SIG-M5 (cell line): ENCODE measurements at places on chromosomes 5 and 9.

GRCh38 chr5:151497391-151498002 is 50.1 kb downstream of the SLC36A1 start:
- DNase-seq: no peak

GRCh38 chr5:73625372-73625943 is 538 bp upstream of the ARHGEF28 start:
- no peak for DNase-seq

DNA sequence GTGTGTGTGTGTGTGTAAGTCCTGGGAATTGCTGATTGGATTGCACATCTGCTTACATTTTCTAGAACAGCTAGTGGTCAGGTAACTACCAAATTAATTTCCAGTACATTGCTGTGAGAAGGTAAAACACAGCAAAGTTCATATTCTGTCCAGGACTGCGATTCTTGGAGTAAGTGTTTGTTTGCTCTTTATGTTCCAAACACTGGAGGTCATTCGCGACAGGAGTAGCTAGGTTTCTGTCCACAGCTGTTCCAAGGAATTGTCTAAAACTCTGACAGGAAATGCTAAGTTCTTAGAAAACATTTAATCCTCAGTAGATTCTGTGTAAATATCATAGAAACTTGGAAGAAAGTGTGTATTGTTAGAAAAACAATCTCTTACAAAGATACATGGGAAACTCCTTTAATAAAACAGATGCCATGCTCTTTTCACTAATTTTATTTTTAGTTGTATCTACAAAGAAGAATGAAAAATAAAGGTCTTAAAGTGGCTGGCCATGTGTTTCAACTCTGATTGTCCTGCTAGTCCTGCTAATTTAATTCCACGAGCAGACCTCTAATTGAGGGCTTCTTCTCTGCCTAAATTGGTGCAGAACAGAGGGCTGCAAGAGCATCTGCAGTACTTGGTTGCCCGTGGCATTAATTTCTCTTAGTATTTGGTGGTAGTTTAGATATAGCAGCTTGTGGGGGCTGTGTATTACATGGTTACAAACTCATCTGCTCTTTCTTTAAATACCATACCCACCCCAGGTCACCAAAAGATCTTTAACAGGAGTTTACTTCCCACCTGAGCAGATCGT is 464.5 kb downstream of the RASEF start:
- DNase-seq: no peak

DNA sequence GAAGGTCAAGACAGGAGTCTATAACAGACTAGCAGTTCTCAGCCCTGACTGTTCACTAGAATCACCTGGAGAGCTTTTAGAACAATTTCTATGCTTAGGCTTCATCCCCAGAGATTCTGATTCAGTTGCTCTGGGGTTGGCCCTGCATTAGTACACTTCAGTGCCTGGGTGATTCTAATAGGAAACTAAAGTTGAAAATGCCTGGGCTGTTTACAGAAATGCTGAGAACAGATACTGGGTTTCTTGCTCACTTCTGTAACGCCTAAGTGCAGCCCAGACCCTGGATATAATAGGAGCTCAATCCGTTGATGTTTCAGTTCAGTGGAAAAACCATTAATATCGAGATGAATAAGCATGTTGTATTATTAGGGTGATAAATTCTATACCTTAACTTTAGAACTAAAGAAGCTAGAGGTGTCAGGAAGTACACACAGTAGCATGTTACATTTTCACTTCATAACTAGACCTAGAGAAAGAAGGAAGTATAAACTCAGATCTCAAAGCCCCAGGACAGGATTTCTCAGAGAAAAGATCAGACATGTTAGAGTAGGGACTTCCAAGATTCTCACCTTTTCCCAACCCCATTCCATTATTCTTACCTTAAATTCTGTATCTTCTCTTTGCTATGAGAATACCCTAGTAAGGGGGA is 20.4 kb downstream of the HAVCR2 start:
- DNase-seq: no peak

DNA sequence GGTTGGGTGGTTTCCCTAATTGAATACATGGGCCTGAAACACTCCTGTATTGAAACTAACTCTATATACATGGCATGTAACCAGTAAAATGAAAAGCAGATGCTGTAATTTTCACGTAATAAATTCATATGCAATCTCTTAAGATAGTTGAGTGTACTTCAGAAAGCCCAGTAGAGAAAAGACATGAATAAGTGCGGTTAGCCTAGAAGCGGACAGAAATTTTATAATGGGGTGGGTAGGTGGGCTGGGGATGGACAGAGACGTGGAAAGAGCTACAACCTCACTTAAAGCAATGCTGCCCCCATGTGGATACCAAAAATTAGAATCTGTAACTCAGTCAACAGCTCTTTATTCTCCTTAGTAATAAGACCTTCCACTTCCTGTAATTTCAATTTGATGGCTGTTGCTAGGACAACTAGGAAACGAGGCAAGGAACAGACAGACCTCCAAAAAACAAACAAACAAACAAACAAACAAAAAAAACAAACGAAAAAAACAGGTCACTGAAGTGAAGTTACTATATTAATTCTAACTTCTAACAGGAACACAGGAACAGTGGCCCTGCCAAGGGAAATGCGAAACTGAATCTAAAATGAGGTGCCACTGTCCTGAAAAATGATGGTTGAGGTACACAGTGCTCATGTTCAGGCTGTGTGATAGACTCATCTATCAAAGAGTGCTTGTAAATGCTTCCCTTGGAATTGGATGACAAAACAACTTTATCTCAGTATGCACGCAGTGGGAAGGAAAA is 103.4 kb upstream of the GNA14 start:
- DNase-seq: no peak

DNA sequence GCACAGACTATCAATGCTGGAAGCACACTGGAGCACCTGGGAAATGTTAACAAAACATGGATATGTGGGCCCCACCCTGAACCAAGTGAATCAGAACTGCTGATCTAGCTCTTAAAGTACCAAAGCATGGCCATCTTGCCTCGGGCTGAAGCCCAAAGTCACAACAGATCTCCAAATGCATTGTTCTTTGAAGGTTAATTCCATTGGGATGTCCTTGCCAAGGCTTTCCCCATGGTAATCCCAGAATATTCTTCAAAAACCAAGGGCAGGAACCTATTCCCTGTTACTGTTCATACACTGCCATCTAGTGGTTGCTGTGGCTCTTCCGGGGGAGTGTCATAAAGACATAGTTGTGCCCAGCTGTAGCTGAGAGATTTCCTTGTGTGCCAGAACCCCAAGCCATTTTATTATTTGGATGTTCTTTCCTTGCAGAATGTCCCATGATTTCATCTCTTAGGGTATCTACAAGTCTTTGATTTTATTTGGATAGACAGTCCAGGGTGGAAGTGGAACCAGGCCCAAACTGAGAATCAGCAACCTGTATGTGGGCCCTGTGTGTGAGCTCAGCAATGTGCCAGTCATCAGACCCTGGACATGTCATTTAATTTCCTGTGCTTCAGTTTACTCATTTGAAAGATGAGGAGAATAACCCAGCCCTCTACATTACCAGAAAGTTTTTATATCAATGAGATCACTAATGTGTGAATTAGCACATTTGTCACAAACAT is 290.0 kb downstream of the ACTL7B start:
- DNase-seq: no peak

DNA sequence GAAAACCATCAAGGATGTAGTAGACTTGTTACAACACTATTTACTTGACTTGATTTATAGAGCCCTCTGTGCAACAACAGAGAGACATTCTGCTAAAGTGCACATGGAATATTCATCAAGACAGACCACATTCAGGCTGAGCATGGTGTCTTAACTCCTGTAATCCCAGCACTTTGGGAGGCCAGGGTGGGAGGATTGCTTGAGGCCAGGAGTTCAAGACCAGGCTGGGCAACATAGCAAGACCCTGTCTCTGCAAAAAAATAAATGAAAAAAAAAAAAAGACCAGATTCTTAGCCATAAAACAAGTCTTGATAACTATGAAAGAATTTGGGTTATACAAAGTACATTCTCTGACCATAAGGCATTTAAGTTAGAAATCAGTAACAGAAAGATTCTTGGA is 25.3 kb downstream of the DENND4C start:
- DNase-seq: no peak

DNA sequence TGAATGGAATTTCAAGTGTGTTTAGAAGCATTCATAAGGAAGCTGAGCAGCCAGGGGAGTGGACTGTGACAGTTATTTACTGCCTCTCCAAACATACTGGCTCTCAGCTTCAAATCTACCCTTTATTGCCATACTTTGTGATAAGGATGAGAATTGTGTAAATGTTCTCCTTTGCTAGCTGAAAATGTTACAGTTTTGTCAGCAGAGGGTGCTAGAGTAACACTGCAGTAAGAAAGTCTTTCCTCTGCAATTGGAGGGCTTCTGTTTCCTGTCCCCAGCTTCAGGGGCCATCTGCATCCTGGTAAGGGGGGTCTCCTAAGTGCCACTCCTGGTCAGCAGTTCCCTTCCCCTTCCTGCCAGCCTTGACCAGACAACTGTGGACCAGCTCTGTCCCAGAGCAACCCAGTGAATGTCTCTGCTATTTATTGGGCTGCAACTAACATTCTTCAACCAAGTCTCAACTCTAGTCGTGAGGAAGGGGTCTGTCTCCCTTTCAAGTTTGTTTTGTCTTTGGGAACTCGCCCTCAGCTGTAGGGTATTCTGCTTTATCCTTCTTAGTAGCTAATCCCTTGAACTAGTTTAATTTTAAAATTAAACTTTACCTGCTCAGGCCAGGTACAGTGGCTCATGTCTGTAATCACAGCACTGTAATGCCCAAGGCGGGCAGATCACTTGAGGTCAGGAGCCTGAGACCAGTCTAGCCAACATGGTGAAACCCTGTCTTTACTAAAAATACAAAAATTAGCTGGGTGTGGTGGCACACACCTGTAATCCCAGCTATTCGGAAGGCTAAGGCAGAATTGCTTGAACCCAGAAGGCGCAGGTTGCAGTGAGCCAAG is 45.3 kb downstream of the RAPGEF6 start:
- DNase-seq: no peak

- no peak for DNase-seq
These were observed 25.1 kb downstream of the XRCC4 start for GRCh38 chr5:83102364-83102980.

DNA sequence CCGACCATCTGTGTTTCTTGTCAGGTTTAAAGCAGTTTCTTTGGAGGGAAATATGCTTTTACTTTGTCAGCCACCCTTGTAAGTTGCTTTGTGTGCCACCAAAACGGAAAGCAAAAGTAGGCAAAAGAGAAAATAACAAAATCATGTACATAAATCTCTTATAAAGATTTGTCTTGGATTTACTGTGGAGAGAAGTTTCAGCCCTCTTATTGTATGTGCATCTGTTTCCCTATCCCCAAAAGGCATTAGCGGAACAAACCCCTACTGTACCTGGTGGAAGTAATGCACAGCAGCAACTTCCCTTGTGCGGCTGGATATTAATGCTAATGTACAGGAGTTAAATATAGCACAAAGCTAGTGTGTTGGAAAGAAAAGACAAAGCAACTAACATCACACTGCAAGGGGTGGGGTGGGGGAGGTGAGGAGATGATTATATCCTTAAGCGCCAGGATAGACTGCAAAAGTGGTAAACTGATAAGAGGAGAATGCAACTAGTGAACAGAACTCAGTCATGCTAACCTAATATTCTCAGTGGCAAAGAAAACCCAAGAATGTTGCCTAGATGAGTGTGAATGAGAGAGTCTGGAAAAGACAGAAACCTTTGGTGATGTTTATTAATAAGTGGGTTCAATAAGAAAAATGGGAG is 396.5 kb upstream of the MEF2C start:
- DNase-seq: no peak

DNA sequence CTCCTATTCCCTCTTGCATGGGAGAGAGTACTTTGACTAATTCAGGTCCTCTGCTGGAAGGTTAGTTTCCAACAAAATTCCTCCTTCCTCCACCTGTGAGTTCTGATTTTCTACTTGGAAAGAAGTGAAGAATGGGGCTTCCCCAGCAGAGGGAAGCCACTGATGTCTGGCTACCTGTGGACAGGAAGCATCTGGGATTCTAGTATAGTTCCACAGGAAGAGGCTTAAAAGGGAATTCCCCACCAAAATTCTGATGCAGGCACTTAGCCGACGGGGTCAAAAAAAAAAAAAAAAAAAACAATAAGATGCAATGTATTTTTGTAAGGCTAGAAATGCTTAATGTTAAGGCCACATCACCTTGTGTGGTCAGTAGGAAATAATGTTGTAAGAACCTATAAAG is 33.4 kb downstream of the PCDHGC5 start:
- DNase-seq: no peak

GRCh38 chr9:19551124-19551929 is 142.5 kb downstream of the ACER2 start:
- no peak for DNase-seq

DNA sequence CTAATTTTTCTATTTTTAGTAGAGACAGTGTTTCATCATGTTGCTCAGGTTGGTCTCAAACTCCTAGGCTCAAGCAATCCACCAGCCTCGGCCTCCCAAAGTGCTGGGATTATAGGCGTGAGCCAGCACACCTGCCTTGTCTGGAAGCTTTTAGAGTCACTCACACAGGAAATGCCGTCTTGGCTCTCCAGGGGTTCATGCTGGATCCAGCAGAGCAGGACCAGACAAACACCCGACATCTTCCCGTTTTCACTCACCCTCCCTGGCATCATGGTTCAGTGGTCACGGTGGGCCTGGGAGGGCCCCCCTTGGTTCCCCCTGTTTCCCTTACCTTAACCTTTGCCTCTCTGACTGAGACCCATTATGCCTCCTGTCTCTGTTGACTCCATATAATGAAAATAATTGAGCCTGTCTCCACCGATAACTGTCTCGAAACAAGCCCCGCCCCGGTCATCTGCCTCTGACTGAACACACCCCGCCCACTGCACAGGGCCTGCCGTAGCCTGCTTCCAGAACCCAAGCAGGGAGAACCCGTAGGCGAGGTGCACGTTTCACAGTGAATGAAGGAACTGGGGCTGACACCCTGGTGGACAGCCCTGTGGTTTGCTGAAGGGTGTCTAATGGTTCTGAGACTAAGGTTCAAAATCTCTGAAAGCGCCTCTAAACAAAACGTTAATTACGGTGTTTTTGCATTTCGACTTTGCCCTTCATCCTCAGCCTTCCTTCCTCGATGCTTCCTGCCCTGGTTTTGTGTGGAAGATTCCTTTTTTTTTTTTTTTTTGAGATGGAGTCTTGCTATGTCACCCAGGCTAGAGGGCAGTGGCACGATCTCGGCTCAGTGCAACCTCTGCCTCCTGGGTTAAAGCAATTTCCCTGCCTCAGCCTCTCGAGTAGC is 39.7 kb upstream of the SPRY4 start:
- DNase-seq: no peak

GRCh38 chr5:69230181-69230580 is 4.5 kb upstream of the CDK7 start:
- DNase-seq: no peak

- no peak for DNase-seq
These were observed 80.8 kb downstream of the ASTN2 start for GRCh38 chr9:117334101-117334500.

GRCh38 chr9:133506653-133507038 is 18.1 kb downstream of the MYMK start:
- DNase-seq: no peak

DNA sequence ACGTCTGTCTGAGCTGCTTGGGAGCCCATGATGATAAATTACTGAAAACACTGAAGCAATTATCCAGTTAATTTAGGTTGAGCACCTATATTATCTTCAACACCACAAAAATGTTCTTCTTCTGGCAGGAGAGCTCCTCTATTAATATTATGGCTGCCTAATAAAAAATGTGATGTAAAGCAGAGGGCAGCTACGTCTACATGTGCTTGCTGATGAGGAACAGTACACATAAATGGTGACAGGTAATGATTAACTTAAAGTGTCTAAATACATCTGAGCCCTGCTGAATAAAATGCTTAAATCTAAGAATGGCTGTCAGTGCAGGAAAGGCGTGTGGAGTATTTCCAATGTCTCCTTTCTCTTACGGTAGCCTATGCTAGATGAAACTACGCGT is 131.3 kb upstream of the NR3C1 start:
- no peak for DNase-seq

GRCh38 chr5:179919487-179920060 is 11.9 kb upstream of the TBC1D9B start:
- DNase-seq: no peak
